Activated CD8-positive, alpha-beta T cell treated with anti-CD3 and anti-CD28 coated beads for 36 hours (primary cell): ENCODE measurements at places on chromosomes 1 and 21. TPM values are rescaled to one million over a fixed set of nuclear protein-coding genes. Genes with fewer than 3 reads are reported as not detected.

The TSPAN1 gene
- total RNA-seq: not detected

The SLC9C2 gene
- not detected for total RNA-seq

The S100A2 gene
- total RNA-seq: 0.50 TPM

The RXFP4 gene
- total RNA-seq: not detected

The FCRL6 gene
- 0.20 TPM for total RNA-seq

The LRRN2 gene
- total RNA-seq: not detected

The NOTCH2 gene
- 41.3 TPM for total RNA-seq

The PLA2G2D gene
- not detected for total RNA-seq

The REN gene
- not detected for total RNA-seq

The SNX7 gene
- not detected for total RNA-seq

The KRTAP10-3 gene
- not detected for total RNA-seq

The CACNA1E gene
- total RNA-seq: not detected

The E2F2 gene
- 23.7 TPM for total RNA-seq

The IFI44 gene
- 37.2 TPM for total RNA-seq

The LAPTM5 gene
- 237 TPM for total RNA-seq

The RNU1-3 gene
- total RNA-seq: 820 TPM

The KCND3 gene
- not detected for total RNA-seq

The SLAMF1 gene
- 65.9 TPM for total RNA-seq

The LENEP gene
- not detected for total RNA-seq

The OR2L3 gene
- total RNA-seq: not detected

The GLMN gene
- total RNA-seq: 16.8 TPM

The CNIH3 gene
- 1.6 TPM for total RNA-seq

The TCHHL1 gene
- not detected for total RNA-seq

The DYNLT5 gene
- not detected for total RNA-seq

The SLFNL1 gene
- total RNA-seq: 0.22 TPM

The LCE1D gene
- not detected for total RNA-seq

The CAP1 gene
- total RNA-seq: 512 TPM

The CHIA gene
- not detected for total RNA-seq
